NCI-H2029 (cell line): ENCODE measurements at places on chromosomes 16 and 17.

DNA sequence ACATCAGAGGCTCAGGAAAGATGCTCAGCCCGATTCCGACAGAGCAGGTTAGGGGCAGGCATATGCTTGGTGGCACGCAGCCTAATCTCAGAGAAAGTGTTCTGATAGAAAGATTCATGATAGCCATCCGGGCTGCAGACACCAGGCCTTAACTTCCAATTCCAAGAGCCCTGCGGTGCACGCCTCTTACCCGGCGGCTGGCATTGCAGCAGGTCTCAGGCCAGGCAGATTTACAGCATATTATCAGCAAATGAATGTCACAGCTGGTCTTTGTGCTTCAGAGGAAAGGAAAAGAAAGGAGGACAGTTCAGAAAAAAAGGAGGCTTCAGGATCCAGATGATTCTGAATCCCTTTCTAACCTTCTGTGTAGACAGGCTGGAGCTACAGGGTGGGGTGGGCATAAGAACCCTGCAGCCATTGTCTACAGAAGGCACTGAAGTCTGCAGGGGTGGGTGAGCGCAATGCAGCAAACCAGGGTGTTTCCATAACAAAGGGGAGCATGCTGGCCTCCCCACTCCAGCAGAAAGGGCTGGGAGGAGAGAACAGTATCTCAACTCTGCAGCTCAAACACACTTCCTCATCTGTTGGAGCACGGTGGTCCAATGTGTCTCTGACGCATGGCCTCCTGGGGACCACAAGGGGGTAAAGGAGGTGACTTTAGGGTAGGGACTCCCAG lies 277.4 kb upstream of the XYLT1 start:
- no peak for DNase-seq

- no peak for DNase-seq
Measured at GRCh38 chr16:4160658-4161430, 44.6 kb upstream of the ADCY9 start.

DNA sequence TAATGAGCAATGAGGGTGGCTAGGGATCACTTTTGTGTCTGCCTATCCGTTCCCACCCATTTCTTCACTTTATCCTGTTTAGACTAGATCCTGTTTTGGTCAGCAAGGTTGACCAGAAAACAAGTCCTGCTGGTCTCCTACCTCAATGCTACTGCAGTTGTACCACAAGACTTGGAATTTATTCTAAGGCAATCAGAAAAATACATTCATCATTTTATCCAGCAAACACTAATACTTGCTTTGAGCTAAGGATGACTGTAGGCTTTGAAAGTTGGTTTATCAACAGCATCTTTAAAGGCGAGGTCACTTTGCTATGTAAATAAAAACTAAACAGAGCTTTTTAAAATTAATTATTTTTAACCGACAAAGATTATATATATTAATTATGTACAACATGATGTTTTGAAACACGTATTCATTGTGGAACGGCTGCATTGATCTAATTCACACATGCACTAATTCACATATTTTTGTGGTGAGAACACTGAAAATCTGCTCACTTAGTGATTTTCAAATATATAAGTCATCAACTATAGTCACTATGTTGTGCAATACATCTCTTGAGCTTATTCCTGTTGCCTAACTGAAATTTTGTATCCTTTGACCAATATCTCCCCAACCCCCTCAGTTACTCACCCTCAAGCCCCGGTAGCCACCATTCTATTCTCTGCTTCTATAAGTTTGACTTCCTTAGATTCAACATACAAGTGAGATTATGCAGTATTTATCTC lies 125.9 kb upstream of the HS3ST3A1 start:
- no peak for DNase-seq

DNA sequence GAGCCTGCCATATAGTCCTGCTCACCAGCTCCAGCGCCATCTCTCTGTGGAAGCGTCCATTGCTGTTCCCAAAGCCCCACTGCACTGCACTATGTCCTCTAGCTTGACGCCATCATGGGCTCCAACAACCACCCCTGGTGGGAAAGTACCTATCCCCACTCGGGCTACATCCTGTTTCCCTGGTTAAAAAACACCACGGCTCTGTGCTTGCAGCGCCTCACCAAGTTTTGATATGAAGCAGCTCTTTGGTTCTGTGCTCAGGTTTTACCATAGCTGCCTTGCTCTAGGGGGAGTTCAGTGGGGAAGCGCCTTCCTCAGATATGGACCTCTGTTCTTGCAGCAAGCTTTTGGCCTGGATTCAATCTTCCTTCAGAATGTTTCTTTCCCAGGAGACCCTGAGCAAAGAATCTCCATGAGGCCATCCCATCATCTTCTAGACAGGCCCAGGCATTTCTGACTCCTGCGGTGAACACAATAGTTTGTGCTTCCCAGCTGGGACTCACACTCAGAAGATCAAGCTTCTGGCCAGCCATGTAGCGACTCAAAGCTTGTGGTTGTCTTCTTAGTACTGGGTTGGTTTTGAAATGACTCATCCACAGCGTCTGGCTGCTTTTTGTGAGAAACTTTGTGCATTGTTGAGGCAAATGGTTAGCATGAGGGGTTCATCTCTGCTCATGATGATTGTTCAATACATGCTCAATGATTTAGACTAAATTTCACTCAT lies 39.5 kb downstream of the DYNLRB2 start:
- DNase-seq: no peak

- no peak for DNase-seq
Measured at GRCh38 chr16:73031984-73032383, 15.9 kb downstream of the ZFHX3 start.

GRCh38 chr16:4316864-4317531 lies 1.1 kb downstream of the GLIS2 start:
- peak; percentile 31 for DNase-seq
